GM23248 (cell line): ENCODE measurements at places on chromosomes 2 and 18. TPM values are rescaled to one million over a fixed set of nuclear protein-coding genes. Genes with fewer than 3 reads are reported as not detected.

DNA sequence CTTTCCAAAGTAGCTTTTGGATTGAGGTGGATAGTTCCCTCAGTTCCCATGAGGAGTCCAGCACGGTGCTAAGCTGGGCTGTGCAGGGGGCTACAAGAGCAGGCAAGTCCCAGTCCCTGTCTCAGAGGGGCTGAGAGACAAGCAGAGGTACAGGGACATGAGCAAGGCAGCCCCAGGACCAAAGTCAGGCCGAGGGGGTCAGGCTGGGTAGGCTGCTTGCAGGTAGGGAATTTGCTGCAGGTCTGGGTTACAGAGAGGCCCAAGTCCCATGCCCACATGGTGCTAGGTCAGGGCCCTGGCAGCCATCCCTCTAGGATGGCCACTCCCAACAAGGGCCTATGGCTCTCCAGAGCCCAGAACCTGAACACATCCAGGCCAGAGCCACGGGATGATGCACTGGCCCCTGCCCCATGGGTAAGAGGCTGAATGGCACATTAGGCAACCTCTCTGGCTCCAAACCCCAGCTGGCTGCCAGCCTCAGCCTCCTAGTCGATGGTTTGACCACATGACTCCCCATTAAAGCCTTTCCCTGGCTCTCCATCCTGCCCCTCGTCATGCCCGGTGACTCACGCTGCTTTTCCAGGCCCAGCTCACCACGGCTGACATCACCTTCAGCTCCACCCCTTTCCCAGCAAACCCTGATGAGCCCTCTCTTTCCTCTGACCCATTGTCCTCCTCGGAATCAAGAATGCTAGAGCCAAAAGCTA, 83.7 kb downstream of the SDC1 start:
- H3K27ac ChIP-seq = peak overlapping the region; percentile 75
- no peak overlapping the region for H3K4me3 ChIP-seq
- peaks cover 21% of the 10 kb centered on the region for H3K4me1 ChIP-seq

Gene HIBCH
- 10.4 and 12.0 TPM in 2 replicates for total RNA-seq

GRCh38 chr2:14330884-14331283, 301.6 kb upstream of the LRATD1 start:
- H3K4me1 ChIP-seq = no peaks in the 10 kb centered on the region
- H3K4me3 ChIP-seq = no peak overlapping the region
- no peaks in the 10 kb centered on the region for H3K27me3 ChIP-seq
- H3K27ac ChIP-seq = no peak overlapping the region
- H3K36me3 ChIP-seq = no peaks in the 10 kb centered on the region
- DNase-seq = no peak

Gene GBX2
- total RNA-seq = not detected in 2 replicates

- no peak overlapping the region for H3K4me3 ChIP-seq
- DNase-seq = no peak
- no peaks in the 10 kb centered on the region for H3K36me3 ChIP-seq
- H3K27ac ChIP-seq = no peak overlapping the region
These were observed 219.8 kb downstream of the KLHL29 start for GRCh38 chr2:23604731-23605130.

DNA sequence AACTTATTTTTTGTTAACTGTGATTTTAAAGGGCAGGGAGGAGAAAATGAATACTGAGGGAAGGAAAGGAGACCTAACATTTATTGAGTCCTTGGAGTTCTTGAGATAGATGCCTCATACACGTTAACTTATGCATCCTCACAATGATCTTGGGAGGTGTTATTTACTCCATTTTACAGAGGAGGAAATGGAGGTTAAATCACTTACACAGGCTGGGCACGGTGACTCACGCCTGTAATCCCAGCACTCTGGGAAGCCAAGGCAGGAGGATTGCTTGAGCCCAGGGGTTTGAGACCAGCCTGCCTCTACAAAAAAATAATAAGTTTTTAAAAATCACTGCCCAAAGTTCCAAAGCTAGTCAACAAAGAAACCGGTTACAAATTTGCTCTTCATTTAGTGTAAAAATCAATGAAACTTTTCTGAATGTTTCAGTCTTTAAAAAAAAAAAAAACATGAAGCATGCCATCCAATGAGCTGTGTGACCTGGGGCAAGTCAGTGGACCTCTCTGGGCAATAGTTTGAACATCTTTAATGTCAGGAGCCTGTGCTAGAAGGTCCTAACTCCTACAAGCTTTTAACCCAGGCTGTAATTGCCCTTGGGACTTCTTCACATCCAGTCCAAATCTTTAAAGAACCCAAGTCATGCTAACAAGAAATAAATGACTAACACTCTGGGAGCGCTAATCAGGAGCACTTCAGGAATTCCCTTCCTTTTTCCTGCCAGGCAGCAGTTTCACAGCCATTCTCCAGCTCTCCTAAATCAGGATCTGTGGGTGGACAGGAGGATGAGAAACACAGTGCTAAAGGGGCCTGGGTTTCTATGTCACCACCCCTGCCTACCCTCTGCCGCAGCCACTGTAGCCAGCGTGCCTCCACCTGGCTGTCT, 176.4 kb downstream of the TMEM247 start:
- peak overlapping the region; percentile 74 for H3K27ac ChIP-seq
- peaks cover 40% of the 10 kb centered on the region for H3K4me1 ChIP-seq
- peak; percentile 88 for DNase-seq
- no peaks in the 10 kb centered on the region for H3K27me3 ChIP-seq
- peak overlapping the region; percentile 18 for H3K4me3 ChIP-seq

DNA sequence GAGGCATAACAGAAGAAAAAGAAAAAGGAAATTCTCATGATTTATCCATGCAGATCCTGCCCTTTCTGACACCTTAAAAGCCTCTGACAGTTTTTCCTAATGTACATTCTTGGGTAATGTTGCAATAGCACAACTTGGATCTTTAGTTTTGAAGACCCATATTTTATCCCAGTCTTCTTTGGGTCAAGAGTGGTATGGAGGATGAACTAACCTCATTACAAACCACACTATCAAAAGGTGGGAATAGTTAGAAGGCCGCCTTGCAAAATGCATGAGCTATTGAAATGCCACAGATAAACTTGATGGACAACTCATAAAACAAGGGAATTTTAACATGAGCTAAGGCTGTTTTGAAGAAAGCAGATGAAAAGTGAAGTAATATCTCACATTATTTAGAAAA, 1479.8 kb upstream of the ACVR2A start:
- H3K4me3 ChIP-seq = no peak overlapping the region
- no peak overlapping the region for H3K27ac ChIP-seq
- H3K27me3 ChIP-seq = no peaks in the 10 kb centered on the region
- no peaks in the 10 kb centered on the region for H3K36me3 ChIP-seq

Gene REEP1
- not detected in 2 replicates for total RNA-seq

- no peak overlapping the region for H3K4me3 ChIP-seq
- no peaks in the 10 kb centered on the region for H3K4me1 ChIP-seq
- no peak overlapping the region for H3K27ac ChIP-seq
- H3K36me3 ChIP-seq = no peaks in the 10 kb centered on the region
- DNase-seq = no peak
These were observed 114.7 kb downstream of the BCL2L11 start for GRCh38 chr2:111235192-111236015.

DNA sequence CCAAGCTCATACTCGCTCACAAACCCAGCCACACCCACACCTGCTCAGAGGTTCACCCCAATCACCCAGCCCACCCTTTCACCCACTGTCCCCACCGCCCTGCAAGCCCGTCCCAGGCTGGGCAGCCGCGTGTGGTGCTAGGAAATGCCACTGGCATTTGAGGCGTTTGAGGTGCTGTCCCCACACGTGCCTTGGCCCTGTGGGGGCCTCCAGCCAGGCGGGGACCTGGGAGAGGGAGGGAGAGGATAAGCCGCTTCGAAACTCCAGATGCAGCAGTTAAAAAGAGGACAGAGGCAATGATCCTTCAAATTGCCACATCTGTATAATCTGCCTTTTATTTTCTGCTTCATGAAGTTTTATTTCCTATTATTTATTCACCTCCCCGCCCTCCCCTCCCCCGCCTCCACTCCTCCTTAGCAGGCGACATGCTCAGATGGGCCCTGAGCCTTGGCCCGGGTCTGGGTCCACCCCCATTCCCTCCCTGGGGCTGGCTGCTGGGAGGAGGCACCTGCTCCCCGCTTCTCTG, 35.9 kb downstream of the PSD4 start:
- H3K27ac ChIP-seq = no peak overlapping the region
- H3K4me1 ChIP-seq = peaks cover 18% of the 10 kb centered on the region
- H3K27me3 ChIP-seq = no peaks in the 10 kb centered on the region
- DNase-seq = no peak
- no peaks in the 10 kb centered on the region for H3K36me3 ChIP-seq
- no peak overlapping the region for H3K4me3 ChIP-seq

DNA sequence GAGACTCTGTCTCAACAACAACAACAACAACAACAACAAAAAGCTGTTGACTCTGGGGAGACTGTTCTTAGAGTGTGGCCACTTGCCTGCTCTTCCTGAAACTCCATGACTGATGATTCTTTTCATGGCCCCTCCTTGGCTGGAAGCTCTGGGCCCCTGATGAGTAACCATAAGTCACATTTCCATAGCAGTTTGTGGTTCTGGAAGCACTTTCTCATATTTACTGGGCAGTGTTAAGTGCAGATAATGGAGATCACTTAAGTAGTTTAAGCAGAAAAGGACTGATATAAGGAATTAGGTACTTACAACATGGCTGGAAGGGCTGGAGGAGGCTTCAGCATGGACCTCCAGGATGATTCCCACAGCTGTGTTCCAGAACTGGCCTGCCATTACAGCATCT, 147.3 kb upstream of the DLX2 start:
- peak overlapping the region; percentile 72 for H3K27ac ChIP-seq
- no peaks in the 10 kb centered on the region for H3K36me3 ChIP-seq
- DNase-seq = peak; percentile 93
- no peaks in the 10 kb centered on the region for H3K27me3 ChIP-seq

Gene TBR1
- total RNA-seq = 0.97 TPM in 1 of 2 replicates, not detected in the other

- H3K27ac ChIP-seq = no peak overlapping the region
- H3K27me3 ChIP-seq = no peaks in the 10 kb centered on the region
- peaks cover 9% of the 10 kb centered on the region; the same call in 1 of the 2 replicates for H3K36me3 ChIP-seq
- H3K4me1 ChIP-seq = no peaks in the 10 kb centered on the region
These were observed 236.6 kb downstream of the GLI2 start for GRCh38 chr2:120972286-120972685.

GRCh38 chr2:196783431-196784094, 15.9 kb downstream of the GTF3C3 start:
- no peaks in the 10 kb centered on the region for H3K27me3 ChIP-seq
- peaks cover 16% of the 10 kb centered on the region for H3K4me1 ChIP-seq
- H3K36me3 ChIP-seq = peaks cover 52% of the 10 kb centered on the region
- H3K27ac ChIP-seq = peak overlapping the region; percentile 20
- H3K4me3 ChIP-seq = no peak overlapping the region
- DNase-seq = peak; percentile 90

Gene SRSF7
- total RNA-seq = 86.5 and 95.0 TPM in 2 replicates

- no peaks in the 10 kb centered on the region for H3K36me3 ChIP-seq
- H3K4me1 ChIP-seq = no peaks in the 10 kb centered on the region
- H3K27ac ChIP-seq = no peak overlapping the region
- H3K27me3 ChIP-seq = no peaks in the 10 kb centered on the region
These were observed 229.2 kb downstream of the PLCL1 start for GRCh38 chr2:198033626-198034025.

Gene SH2D6
- total RNA-seq = not detected in 2 replicates

Gene MERTK
- under 0.01 TPM in 1 of 2 replicates, not detected in the other for total RNA-seq

Gene ACADL
- not detected in 2 replicates for total RNA-seq

- H3K4me3 ChIP-seq = peak overlapping the region; percentile 88
- peak; percentile 19 for DNase-seq
- H3K36me3 ChIP-seq = no peaks in the 10 kb centered on the region; the same call in 1 of the 2 replicates
- peak overlapping the region; percentile 88 for H3K27ac ChIP-seq
- H3K27me3 ChIP-seq = no peaks in the 10 kb centered on the region
These were observed 2.7 kb downstream of the TCF4 start for GRCh38 chr18:55585065-55585919.

DNA sequence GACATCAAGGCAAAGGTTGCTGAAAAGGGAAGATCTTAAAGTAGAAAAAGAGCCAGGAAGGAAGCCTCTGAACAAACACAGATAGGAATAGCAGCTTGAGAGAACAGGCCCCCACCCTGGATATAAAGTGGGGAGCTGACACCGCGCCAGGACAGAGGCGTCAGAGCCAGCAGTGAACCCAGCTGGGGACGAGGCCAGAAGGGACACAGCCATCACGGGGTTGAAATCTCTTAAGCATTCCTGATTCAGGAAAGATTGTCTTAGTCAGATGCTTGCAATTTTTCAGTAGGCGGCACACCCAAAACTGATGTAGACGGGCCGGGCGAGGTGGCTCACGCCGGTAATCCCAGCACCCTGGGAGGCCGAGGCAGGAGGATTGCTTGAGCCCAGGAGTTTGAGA, 93.8 kb upstream of the PHLPP1 start:
- H3K4me3 ChIP-seq = no peak overlapping the region
- DNase-seq = peak; percentile 89
- no peaks in the 10 kb centered on the region for H3K27me3 ChIP-seq
- peaks cover 46% of the 10 kb centered on the region for H3K4me1 ChIP-seq

DNA sequence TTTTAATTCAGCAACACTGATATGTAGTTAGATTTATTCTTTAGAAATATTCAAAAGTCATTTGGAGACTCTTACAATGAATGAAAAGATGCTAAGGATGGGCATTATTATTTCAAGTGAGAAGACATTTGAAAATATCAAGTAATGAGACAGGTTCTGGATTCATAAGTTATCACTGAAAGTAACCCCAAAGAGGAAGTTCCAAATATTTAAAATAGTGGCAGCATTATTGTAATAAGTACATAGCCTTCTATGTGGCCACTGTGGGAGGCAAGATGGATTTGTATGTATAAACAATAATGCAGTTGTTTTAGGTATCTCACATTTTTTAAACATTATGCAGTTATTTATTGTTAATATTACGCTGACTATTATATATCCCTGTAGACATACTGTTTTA, 29.7 kb downstream of the ZC3H6 start:
- DNase-seq = no peak
- H3K4me1 ChIP-seq = peaks cover 14% of the 10 kb centered on the region
- H3K36me3 ChIP-seq = 0 out of 2 replicates have a peak, but pooled peaks cover 4% of the 10 kb centered on the region
- H3K27ac ChIP-seq = no peak overlapping the region

DNA sequence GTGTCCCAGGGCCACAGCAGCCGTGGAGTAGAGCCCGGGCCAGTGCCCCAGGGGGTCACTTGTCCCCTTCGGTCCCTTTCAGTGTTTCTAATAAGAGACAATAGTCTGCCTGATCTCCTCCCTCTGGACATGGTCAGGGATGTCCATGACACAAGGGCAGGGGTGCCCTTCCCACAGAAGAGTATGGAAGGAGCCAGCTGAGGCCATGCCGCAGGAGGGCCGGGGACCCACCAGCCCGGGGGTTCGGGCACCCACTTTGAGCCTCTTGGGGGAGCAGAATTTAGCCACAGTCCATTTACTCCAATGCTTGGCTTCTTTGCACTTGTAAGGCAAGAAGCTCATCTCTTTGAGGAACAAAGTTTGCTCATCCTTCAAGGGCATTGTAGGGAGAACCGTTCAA, 88.7 kb upstream of the ATG16L1 start:
- no peak overlapping the region for H3K27ac ChIP-seq
- H3K4me1 ChIP-seq = no peaks in the 10 kb centered on the region
- no peaks in the 10 kb centered on the region; the same call in 1 of the 2 replicates for H3K27me3 ChIP-seq
